ENCODE measurements at places on chromosomes 4 and X.
A peak's percentile ranks its signal among the peaks of the same experiment; 100 is the strongest.

DNA sequence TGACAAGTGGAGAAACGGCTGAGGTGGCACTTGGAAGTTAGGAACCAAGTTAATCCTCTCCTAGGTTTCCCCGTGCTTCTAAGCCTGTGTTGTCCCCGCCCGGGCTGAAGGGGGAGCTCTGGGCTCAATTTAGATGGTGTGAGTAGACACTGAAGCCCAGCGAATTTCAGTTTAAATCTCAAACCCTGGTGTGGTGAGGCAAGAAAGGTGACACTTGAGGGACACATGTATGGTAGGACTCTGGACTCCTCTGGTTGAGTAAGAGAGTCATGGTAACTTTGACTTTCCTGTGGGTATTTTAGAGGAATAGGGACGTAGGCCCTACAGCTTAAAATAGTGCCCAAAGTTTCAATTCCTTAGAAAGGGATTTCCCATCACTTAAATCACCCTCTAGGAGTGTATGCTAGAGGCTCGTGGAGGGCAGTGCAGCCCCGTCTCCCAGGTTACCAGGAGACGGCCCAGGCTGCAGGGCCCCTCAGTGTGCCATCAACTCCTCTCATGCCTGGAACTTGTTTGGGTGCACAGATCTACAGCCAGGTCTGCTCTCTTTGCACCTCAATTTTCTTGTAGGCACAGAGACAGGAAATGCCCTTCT, 24.0 kb downstream of the HAND2 start:
- peak; percentile 81 for DNase-seq

GRCh38 chr4:95141361-95141760, 383.6 kb downstream of the BMPR1B start:
- no peak for DNase-seq

GRCh38 chrX:42519666-42520231, 258.2 kb downstream of the PPP1R2C start:
- no peak for DNase-seq

DNA sequence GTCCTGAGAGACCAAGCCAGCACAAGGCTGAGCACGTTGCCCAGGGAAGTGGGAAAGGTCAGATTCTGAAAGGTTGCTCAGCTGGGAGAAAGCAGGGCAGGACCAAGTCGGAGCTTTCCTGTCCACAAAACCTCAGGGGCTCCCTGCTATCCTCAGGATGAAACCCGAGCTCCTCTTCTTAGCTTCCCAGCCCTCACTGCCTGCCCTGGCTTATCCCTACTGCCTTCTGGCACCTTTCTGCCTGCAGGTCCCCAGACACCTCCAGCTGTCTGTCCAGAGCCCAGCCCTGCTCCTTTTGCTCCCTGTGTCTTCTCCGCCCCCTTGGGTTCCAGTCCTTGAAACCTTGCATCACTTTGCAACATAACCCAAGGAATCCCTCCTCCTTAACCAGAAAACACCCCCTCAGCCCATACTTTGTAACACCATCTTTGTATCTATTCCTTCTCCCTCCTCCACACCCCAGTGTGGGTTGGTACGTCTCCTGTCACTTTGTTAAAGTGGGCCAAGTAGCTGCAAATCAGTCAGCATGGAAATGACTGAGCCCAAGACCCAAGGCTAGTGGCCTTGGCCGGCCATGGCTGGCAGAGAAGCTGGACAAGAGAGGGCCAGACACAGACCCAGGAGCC, 20.0 kb upstream of the PRRG3 start:
- no peak for DNase-seq

DNA sequence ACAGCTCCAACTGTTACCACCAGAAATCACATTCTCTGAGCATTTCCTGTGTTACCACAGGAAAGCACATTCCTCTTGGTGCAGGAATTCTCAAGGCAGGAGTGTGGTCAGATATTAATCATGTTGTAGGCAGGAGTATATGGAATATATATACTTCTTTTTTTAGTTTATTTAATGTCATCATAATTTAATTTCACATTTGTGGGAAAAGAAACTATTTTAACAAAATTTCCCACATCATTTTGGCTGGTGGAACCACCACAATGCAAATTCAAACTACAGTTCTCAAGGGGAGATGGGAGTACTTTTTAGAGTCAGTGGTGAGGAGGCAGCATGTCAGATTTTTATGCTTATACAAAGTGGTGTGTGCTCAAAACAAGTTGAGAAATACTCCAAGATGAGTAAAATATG, 139.0 kb downstream of the ATP10D start:
- no peak for DNase-seq

DNA sequence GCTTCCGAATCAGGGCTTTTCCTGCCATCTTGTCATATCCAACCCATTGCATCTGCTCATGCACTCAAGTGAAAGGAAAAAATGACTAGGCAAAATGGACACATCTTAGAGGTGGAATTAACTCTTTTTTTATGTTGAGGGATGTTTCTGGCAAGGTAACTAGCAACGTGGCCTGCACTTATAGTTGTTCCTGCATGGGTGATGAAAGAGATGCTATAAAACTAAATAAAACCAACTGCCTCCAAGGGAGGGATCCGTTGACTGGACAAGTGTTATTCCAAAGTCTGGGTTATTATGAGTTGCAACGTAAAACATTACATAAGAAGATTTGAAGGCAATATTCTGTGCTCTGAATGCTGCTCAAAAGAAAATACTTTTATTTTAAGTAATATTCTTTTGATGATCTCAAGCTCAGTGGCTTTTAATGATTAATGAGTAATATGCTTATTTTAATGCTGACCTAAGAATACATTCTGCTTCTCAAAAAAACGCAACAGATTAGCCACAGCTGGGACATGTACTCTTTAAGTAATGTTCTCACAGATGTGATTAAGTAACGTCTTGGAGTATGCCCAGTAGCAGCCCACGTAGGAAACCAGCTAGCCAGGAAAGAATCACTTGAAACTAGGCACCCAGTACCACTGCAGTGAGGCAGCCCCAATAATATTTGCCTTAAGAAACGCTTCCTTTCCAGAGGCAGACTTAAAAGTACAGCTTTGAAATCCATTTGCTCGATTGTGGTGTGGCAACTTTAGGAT, 27.4 kb downstream of the KLF3 start:
- DNase-seq: no peak

DNA sequence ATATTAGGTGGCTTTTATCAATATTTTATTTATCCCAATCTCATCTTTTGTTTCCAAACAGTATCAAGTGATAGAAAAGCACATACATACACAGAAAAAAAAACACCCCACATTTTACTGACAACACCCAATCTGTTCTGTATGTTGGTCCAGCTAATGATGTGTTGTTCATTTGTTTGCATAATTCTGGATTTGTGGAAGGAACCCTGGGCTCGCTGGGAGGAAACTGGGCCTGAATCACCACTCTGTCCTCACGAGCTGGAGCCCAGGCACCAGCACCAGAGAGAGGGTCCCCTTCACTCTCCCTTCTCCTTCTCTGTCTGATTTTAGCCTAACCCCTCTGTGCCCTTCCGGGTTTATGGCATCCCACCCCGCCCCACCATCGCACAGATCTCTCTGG, 79.8 kb downstream of the PSAPL1 start:
- DNase-seq: no peak

- DNase-seq: no peak
Observed at GRCh38 chrX:115642311-115642710, 81.3 kb downstream of the PLS3 start.

DNA sequence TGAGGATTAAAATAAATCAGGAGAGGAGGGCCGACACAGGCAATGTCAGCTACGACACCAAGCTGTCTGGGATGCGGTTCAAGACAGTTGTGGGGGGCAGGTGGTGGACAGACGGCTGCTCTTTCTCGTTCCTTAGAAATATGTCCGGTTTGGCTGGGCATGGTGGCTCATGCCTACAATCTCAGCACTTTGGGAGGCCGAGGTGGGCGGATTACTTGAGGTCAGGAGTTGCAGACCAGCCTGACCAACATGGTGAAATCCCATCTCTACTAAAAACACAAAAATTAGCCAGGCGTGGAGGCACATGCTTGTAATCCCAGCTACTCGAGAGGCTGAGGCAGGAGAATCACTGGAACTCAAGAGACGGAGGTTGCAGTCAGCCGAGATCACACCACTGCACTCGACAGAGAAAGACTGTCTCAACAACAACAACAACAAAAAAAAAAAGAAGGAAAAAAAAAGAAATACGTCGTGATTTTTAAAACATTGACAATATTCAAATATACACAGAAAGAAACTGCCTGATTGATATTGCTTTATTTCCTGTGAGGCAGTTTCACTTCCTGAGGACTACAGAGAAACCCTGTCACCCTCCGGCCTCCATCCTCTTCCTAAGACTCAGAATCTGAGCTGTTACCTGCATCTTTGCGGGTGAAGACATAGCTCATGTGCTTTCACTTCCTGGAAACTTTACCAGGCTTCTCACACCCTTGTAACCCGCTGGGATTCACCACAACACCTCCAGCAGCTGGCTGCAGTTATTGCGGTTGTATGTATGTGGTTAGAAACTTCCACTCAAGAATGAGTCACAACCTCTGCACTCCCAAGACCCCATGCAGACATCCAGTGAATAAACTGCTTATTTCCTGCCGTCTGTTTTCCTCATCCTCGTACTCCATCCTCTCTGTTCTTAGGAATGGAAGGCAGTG, 63.8 kb upstream of the STS start:
- no peak for DNase-seq

- no peak for DNase-seq
Observed at GRCh38 chr4:77714514-77714913, 104.7 kb downstream of the CNOT6L start.

GRCh38 chr4:144174401-144175067, 34.0 kb upstream of the GYPA start:
- peak; percentile 29 for DNase-seq

- DNase-seq: peak; percentile 75
Observed at GRCh38 chr4:152778656-152779512, 646 bp downstream of the TIGD4 start.

DNA sequence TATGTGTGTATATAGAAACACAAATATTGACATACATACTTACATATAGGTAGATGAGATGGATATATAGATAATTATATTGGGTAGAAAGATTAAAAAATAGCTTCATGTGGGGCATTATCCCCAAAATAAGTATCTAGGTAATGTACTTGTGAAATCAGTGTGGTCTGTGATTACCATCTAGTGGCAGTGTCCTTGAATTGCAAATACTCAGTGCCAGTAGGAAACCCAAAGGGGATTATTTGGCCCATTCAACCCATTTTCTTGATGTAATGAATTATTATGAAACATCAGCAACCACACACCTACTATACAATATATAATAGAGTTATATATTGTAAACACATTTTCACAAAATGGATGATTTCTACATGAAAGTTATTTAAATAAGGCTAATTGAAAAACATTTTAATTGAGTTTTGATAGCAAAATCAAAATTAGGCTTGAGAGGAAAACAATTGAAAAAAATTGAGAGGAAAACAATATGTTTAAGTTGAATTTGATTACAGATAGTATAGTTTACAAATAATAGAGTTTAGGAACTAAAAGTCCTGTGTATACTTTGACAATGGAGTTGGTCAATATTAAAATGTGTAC, 389.4 kb downstream of the GALNTL6 start:
- peak; percentile 9 for DNase-seq

- DNase-seq: no peak
Observed at GRCh38 chrX:100819534-100819836, 706 bp upstream of the CSTF2 start.

GRCh38 chrX:20515841-20516461, 249.2 kb upstream of the RPS6KA3 start:
- DNase-seq: no peak

- no peak for DNase-seq
Observed at GRCh38 chrX:1450361-1451161, 2.1 kb downstream of the ASMTL start.

- DNase-seq: no peak
Observed at GRCh38 chr4:578451-579443, 2.7 kb upstream of the TMEM271 start.

- peak; percentile 61 for DNase-seq
Observed at GRCh38 chr4:60201052-60201673, 999.0 kb upstream of the ADGRL3 start.

GRCh38 chrX:101260435-101260834, 30.7 kb downstream of the TAF7L start:
- peak; percentile 5 for DNase-seq

- DNase-seq: no peak
Observed at GRCh38 chrX:119618439-119618838, 12.2 kb upstream of the NKRF start.
